Adipocyte (in vitro differentiated cells): ENCODE measurements at places on chromosomes 7 and 10.

GRCh38 chr10:49243139-49243538, 54.9 kb upstream of the TMEM273 start:
- DNase-seq, result no peak

DNA sequence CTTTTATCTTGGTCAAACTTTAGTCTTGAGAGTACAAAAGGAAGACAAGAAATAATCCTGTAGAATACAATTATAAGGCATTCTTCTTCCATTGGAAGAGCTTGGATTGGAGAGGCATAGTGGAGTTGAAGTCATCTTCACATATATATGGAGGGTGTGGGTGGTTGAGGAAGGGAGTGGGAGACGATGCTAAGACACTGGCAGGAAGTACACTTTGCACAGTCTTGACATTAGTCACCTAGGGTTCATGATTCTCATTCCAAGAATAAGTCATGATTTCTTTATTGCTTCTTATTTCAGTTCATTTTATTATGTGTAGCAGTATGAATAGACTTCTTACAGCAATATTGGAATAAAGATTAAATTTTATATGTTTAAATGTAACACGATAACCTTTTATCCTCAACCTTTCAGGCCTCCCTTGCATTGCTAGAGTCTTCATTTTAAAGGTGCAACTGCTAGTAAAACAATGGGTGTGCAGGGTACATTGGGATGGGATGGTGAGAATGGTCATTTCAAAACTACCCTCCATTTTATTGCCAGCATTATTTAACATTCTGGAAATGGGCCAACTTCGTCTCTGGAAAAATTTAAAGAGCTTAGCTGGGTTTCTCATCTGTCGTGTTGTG, 12.3 kb upstream of the SLC26A3 start:
- no peak for DNase-seq

DNA sequence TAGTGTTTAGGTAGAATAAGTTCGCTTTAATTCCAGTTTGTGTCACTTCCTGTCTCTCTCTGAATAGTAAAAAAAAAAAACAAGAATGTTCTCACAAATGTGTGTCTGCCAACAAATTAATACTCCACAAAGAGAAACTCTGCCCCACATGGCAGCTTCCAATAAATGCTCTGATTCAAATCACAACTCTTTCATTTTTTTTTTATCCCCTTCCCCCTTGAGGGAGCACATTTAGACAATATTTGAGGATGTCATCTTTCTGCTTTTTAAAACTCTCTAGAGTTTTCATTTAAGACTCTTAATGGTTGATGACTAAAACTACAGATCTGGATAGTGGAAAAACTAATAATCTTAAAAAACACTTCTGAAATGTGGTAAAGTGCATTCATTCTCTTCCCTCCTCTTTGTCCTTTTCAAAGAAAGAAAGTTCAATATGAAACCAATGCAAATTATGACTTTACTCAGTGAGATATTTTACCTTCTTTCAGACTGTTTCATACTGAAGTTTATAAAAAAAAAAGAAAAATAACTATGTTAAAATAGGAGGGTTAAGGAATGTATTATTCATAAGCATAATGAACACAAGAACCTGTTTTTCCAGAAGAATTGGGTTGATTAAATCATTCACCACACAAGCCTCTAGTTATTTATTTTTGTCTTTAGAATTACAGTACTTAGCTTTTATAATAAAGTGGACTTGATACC, 42.3 kb downstream of the ARID5B start:
- peak; percentile 59 for DNase-seq

DNA sequence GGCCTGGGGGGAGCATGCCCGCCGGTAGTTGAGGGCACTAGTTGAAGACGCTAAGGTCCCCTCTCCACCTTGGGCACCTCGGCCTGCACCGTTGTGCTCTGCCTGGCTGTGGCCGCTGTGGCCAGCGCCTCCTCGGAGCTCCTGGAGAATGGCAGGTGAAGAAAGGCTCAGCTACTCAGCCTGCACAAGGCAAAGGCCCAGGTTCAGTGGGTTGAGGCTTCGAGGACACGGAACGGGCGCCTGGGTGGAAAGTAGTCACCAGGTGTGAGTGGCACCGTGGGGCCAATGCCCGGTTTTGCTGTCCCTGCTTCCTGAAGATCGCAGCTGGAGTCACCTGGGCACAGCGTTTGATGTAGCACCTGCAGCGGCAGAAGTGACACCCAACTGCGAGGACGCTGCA, 12.4 kb upstream of the ZNF716 start:
- no peak for DNase-seq

DNA sequence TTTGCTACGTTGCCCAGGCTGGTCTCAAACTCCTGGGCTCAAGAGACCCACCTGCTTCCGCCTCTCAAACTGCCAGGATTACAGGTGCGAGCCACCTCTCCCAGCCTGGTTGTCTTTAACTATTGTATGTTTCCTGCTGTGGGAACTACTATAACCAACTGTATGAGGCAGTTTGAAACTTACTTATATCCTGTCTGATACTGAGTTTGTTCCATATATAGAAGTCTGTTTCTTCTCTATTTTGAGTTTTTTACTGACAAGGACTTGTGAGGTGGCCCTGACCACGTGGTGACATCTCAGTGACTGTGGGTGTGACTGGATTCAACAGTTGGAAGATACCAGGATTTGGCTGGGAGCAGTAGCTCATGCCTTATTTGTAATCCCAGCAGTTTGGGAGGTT, 14.2 kb downstream of the FBH1 start:
- no peak for DNase-seq

- DNase-seq, result no peak
Observed at GRCh38 chr7:131657881-131658280, 101.5 kb upstream of the PODXL start.

GRCh38 chr10:43314626-43315495, 48.0 kb upstream of the RASGEF1A start:
- no peak for DNase-seq

DNA sequence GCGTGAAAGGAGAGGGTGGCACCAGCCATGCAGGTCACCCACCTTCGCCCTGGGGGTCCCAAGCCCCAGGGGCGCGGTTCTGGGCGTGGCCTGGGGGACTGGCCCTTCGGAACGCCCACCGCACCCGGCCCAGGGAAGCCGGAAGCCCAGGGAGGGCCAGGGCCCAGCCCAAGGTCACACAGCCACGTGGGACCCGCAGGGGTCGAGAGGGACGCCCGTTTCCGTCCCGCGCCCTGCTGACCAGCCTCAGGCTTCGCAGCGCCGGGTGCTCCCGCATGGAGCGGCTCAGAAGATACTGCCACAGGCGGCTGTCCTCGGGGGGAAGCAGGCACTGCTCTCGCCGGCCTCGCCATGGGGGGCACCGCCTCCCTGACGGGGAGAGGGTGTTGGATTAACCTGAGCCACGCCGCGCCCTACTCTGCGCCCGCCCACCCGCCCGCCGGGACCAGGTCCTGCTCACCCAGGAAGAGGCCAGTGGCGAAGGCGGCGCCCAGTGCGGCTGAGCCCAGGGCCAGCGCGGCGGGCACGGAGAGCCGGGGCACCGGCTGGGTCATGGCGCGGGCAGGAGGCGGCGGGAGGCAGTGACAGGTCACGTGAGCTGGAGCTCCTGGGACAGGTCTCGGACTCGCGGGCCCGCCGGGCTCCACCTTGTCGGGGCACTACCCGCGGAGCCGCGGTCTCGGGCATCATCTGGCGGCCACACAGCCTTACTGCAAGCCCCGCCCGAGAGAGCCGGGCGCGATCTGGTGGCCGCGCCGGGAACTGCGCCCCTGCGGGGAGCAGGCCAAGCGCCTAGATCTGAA, at the start of gene COMTD1:
Gene COMTD1, minus strand, starts transcription at position 583 of the 803 bp plus-strand sequence. Its CDS starts 29 bp downstream, at position 554.
- peak; percentile 95 for DNase-seq

- no peak for DNase-seq
Observed at GRCh38 chr7:155484483-155485399, 26.8 kb downstream of the EN2 start.

DNA sequence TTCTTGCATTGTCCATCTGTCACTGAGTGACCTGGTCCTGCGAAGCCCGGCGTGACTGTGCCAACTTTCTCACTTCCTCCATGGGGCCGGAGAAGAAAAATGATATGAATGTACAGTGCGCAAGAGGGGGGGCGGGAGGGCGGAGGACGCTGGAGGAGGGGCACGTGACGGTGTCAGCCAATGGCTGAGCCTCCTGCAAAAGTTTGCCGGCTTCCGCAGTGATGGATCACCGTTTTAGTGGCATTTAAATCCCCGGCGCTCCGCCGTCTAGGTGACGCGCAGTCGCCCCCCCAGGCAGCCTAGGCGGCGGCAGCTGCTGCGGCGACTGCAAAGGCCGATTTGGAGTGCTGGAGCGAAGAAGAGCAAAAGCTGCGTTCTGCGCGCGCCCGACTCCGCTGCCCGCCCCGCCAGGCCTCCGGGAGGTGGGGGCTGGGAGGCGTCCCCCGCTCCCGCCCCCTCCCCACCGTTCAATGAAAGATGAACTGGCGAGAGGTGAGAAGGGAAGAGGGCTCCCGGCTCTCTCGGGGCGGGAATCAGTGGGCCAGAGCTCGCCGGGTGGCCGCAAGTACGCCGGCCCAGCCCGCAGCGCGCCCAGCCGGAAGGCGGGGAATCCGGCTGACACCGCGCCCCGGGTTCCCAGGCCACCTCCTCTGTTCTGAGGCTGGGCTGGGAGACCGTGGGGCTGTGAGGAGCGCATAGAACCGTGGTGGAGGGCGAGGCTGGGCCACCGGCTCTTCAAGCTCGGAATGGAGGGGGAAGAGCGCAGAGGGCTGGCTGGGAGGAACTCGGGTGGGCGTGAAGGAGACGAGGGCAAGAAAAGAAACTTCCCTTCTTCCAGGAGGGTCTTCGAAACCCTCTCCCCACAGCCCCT, at the start of gene HOXA1:
Gene HOXA1, minus strand, starts transcription at position 104 of the 871 bp plus-strand sequence. Its CDS starts 88 bp downstream, at position 16.
- no peak for DNase-seq

DNA sequence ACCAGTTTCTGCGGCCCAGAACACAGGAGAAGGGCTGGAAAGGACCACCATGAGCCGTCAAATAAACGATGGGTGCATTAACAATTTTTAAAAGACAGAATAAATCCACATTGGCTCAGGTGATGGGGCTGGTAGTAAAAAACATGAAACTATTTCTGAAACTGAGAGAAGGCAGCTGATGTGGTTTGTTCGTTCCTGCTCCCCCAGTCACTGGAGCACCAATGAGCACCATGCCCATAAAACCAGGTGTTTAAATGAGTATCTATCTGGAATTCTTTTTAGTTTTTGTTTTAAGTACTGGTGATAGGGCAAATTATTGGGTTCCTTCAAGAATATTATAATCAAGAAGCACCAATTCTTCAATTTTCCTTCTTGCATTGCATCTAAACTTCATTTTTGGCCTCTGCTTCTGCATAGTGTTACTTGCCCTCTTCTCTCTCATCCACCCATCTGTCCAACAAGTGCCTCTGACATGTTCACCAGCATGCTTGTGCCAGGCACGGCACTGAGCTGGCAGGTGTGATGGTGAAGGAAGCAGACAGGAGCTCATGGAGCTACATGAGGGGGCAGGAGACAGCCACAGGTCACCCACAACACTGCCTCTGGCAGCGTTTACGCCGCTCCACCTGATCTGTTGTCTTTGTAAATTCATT, 65.5 kb downstream of the LARP4B start:
- no peak for DNase-seq

GRCh38 chr10:27464993-27465392, 39.1 kb upstream of the RAB18 start:
- no peak for DNase-seq

DNA sequence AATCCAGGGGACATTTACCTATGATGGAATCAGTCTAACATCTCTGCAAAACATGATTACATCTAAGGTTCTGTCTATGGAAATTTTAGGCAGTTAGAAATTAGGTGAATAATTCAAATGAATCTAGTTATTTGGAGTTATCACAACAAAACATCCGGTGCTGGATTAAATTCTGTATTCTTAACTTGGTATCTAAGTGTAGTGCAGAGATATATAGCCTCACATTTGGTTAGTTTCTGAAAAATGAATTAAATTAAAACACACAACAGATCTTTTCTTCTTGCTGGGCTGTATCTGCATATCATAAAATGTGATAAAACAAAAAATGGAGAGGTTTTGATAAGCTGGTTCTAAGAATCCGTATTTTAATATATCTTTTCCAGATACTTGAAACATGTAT, 354.1 kb downstream of the PCLO start:
- DNase-seq, result no peak

DNA sequence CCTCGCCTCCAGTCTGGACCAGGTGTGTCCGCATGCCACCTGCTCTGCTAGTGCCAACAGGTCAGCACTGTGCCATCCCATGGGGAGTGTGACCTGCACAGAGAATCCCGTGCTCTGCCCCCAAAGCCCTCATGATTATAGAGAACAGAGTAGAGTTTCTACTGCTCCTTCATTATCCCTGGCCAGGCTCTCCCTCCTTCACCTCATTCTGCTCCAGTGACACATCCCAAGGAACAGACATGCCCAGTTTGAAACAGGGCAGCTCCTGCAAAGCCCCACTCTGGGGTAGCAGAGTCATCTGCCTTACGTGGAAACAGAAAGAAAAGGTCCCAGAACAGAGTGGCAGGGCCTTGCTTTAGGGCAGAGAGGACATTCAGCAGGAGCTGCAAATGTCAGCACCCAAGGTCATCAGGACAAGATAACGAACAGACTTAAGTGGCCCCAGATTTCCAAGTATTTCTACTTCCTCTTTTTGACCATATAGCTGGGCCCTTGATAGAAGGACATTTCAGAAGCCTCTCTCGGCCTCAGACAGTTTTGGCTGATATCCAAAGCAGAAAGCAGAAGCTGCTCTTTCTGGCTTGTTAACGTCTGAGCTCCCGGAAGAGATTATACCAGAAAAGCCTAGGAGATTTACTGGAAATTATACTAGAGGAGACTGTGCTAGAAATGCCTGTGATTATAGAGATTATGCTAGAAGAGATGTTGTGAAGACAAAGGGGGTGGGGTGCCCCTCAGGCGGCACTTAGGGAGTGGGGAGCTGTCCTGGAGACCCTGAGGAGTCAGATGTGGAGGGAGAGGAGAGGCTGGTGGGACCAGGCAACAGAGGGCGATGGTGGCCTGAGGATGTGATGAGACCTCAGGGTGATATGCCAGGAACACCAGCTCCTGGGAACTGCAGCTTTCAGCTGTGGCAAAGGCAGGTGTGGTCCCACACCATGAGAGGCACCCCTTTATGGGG, 12.6 kb downstream of the TMEM176B start:
- no peak for DNase-seq

DNA sequence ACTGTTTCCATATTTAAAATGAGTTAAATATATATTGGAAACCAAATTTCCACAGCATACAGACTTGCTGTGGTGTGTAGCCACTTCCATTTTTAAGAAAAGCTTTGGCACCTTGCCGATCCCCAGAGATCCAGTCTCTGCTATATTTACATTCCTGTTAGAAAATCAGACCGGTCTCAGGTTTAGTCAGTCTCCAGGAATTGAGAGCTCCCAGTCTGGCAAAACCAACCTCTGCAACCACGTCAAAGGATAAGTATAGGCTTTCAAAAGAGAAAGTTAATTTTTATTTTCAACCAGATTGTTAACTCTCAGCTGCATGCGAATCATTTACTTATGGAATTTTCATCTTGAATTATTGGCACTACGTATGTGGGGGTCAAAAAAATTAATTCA, 28.2 kb downstream of the PUS7 start:
- peak; percentile 89 for DNase-seq

DNA sequence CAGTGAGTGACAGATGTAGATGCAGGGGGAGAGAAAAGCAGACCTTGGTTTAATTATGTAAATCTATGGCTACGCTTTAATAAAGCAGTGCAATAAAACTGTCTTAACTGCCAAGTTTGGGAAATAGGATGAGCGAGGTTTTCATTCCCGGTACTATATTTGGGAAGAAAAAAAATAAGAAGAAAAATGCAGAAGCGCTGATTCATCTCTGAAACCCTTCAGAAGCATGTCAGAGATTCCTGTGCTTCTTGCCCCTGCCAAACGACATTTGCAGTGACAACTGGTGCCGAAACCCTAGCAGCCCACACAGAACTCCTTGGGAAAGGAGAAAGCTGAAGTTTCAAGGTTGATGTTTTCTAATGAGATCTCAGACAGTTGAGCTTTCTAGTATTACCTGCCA, 380.7 kb downstream of the REEP3 start:
- DNase-seq, result peak; percentile 59
